ENCODE measurements at places on chromosomes 5 and 9.

GRCh38 chr5:178505639-178506407 lies 84.4 kb downstream of the COL23A1 start:
- DNase-seq = no peak

GRCh38 chr5:3220638-3221288 lies 374.9 kb upstream of the IRX1 start:
- DNase-seq = no peak

DNA sequence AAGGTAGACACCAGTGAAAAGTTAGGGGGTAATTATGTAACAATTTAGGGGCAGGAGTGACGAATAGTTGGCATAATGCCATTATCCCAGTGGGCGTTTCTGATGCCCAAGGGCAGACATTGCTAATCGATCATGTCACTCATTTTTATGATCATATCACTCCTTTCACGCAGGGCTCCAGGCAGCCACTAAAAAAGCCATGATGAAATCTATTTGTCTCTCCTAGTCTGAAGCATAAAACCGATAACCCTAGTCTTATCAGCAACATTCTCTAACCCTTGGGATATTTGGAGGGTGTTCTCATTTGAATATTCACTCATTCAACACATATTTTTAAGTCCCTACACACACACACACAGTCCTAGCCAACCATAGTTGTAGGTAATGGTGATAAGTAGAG lies 114.9 kb downstream of the NMUR2 start:
- DNase-seq = no peak

GRCh38 chr5:59542851-59543820 lies 350.4 kb downstream of the PDE4D start:
- no peak for DNase-seq

DNA sequence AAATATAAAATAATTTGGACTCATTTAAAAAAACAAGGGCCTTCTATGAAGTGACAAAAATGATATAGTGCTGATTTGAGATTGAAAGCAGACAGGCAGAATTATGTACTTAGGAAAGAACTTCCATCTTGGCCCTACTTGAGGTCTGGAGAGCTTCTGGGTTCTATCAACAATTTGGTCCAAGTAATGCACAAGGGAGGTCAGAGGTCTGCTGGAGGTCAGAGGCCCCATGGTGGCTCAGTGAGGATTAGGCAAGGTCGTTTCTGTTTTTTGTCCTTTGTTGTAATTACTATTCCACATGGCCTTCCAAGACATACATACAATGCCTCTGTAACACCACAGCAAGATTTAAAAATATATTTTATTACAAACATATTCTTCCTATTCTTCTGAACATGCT lies 37.2 kb downstream of the NUDT12 start:
- no peak for DNase-seq

DNA sequence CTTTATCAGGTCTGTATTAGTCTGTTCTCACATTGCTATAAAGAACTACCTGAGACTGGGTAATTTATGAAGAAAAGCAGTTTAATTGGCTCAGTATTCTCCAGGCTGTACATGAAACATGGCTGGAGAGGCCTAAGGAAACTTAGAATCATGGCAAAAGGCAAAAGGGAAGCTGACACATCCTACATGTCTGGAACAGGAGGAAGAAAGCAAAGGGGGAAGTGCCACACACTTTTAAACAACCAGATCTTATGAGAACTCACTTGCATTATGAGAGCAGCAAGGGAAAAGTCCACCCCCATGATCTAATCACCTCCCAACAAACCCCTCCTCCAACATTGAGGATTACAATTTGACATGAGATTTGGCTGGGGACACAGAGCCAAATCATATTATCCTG lies 132.1 kb downstream of the PCSK1 start:
- DNase-seq = no peak

DNA sequence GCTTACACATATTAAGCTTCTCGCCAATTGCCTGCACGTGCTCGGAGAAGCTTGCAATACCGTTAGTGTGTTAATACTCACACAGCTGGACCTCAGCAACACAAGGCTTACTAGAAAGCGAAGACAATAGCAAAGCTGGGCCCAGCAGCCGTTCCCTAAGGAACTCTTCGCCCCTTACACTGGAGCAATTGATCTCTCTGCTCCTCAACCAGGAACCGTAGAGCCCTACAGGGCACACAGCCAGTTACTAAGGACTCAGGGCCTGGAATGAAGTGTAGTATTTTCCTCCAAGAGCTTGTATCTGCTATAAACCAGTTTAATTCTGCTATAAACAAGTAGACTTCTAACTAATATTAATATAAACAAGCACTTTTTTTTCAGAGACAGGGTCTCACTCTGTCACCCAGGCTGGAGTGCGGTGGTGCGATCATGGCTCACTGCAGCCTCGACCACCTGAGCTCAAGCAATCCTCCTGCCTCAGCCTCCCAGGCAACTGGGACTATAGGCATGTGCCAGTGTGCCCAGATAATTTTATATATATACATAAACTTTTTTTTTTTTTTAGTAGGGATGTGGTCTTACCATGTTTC lies 67.0 kb upstream of the SIMC1 start:
- DNase-seq = no peak

GRCh38 chr5:179377421-179378115 lies 32.3 kb upstream of the ADAMTS2 start:
- DNase-seq = no peak

- DNase-seq = no peak
Observed at GRCh38 chr9:32378496-32378895, 5.9 kb upstream of the ACO1 start.

DNA sequence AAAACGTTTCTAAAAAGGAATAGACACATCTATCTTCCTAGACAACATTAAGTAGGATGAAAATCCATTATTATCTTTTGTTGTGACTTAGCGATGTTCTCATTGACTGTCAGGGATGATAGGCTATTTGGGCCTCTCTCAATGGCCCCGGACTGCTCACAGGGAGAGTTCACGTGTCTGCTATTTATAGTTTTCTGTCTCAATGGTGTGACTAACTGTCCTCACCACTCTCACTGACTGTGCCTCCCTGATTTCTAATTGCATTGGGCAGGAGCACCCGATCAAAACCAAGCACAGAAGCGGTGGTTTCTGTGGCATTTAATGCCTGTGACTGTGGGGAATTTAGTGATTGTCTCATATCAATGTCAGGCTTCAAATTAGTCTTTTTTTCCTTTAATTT lies 286.7 kb upstream of the KLF9 start:
- no peak for DNase-seq

DNA sequence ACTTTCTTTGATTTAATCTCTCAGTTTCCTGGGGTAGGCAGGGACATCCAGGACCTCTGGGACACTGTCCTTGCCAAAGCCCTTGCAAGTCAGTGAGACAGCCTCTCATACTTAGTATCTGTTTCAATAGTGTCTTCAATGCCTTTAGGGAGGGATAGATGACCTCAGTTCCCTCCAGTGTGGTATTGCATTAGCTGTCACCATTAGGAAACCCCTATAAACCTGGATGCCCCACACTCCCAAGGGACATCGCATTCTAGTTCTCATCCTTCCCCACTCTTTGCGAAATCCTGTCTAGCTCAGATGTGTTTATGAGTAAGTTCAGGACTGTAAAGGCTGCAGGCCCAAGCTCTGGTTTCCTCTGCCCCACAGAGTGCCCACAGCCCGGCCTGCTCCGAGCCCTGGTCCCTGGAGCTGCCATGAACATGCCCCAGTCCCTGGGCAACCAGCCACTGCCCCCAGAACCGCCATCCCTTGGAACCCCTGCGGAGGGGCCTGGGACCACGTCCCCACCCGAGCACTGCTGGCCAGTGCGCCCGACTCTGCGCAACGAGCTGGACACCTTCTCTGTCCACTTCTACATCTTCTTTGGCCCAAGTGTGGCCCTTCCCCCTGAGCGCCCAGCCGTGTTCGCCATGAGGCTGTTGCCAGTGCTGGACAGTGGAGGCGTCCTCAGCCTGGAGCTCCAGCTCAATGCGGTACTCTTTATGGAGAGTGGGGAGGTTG lies 13.2 kb downstream of the TMEM8B start:
- no peak for DNase-seq

DNA sequence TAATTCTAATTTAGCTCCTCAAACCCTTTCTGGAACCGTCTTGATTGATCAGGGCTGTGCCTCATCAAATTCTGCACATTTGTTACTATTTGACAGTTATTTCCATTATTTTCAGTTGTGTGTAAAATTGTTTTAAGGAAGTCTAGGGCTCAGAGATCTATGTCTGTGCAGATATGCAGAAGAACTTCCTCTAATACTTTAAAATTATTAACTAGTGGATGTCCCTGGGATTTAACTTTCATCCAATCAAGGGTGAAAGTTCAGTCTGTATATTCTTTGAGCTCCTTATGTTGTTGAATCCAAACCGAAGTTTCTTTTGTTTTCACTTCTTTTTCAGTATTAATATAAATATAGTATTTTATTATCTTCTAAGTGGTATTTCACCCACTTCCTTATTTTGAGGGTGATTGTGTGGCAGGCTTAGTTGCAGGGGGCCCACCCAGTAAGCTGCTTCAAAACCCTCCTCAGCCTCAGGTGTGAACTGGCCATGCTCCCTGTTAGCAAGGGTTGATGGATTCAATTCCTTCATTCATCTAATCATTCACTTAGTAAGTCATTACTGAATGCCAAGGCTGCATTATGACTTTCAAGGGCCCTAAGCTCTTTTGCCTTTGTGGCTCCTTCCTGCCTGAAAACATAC lies 2.1 kb upstream of the CAMLG start:
- no peak for DNase-seq

DNA sequence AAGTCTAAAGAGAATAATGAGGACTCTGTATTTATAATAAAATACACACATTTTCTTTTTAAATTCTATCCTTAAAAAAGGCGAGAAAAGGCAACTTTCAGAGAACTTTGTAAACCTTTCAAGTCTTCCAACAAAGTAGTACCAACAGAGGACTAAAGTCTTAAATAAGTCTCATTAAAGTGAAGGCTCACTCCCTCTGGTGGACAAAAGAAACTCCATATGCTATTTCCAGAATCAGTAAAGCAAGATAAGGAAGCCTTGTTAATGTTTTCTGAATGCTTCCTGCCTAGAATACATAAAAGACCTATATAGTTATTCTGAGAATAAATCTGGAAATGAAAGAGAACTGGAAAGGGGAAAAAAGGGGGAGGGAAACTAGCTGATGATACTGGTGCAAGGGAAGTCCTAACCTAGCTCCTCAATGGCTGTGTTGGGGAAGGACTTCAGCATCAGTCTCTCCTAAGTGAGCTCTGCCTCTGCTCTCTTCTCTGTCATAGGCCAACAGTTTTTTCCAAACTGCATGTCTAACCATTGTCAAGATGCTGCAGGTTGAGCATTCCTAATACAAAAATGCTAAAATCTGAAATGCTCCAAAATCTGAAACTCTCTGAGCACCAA lies 7.2 kb downstream of the HMGCS1 start:
- no peak for DNase-seq

- DNase-seq = no peak
Observed at GRCh38 chr9:100066539-100066938, 32.3 kb downstream of the ERP44 start.

DNA sequence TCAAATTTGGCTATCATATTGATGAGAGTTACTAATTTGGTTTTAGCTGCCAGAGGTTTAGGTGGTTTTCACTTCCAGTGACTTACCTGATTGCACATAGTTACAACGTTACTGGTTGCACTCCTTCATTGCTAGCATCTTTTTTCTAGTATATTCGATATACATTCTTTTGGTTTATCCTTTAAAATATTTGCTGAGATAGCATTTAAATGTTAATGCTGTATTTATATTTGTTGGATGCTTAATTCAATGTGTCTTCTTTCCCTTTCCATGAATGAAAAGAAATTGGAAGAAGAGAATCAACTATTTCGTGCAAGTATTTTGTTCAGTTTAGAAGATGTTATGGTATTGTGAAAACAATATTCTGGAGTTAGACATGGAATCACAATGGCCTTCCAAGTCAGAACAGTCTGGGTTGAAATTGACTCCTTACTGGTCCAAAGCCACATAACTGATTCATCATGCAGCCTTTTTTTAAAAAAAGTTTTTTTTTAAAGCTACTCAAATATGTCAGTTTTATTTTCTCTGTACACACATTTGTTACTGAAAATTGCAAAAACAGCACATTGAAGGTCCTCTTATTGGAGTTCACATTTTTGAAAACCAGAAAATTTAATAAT lies 2.2 kb downstream of the SPIN1 start:
- no peak for DNase-seq

- DNase-seq = no peak
Observed at GRCh38 chr9:32644698-32645097, 9.2 kb upstream of the TAF1L start.

GRCh38 chr5:52786949-52787599 lies 642 bp upstream of the ITGA1 start:
- no peak for DNase-seq

DNA sequence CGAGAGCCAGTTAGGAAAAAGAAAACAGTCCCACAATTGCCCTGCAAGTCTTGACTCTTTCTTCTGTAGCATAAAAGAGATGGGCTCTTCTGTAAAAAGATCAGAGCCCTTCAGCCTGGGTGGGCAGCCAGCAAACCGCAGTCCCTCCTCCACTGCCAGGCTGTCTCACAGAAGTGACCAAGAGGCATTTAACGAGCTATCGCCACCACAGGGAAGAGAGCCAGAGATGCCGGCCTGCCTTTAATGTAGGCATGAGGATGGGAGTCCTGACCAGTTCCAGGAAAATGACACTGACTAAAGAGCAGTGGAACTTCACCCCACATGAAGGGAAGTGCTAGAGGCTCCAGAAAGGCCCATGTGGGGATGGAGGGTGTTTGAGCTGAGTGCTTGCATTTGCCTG lies 264.6 kb downstream of the NDUFS4 start:
- no peak for DNase-seq

DNA sequence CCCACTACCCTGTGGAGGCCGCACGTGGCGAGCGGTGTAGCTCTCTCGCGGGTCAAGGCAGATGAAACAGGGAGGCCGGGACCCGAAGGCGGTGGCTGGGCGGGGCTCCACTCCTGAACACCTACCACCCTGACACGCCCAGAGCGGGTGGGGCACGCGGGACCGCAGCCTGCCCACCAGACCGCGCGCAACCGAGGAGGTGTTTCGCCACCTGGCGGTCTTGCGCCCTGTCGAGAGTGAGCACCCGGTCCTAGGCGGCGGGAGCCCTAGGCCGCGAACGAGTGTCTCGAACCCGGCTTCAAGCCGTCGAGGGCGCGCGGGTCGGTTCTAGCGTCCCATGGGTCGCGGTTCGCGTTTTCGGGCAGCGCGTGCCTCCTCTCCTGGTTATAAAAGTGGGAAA lies 2.2 kb upstream of the EXOSC3 start:
- no peak for DNase-seq

- DNase-seq = no peak
Observed at GRCh38 chr5:179152144-179152895, 92.1 kb downstream of the ZNF354C start.

DNA sequence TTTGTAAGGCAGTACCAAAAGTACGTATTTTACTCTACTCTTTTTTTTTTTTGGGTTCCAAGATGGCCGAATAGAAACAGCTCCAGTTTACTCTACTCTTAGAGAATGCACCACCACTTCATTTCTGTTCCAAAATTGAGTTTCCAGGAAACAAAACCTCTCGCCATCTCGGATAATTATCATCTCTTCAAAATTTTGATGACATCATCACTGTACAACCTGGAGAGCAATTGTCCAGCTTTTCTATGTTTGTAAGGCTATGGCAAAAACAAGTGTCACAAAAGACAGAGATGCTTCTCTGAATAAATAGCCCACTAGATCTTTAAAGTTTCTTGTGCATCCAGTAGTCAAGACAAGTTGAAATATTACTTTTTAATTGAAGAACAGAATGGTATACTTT lies 1631.9 kb upstream of the CDH6 start:
- no peak for DNase-seq

- DNase-seq = no peak
Observed at GRCh38 chr5:4068171-4068570, 472.5 kb downstream of the IRX1 start.
